ENCODE measurements at places on chromosomes 1 and 21.

- no peak for DNase-seq
These were observed 15.1 kb downstream of the CD53 start for GRCh38 chr1:110888049-110888448.

GRCh38 chr1:27601771-27602461 lies 2.0 kb downstream of the AHDC1 start:
- DNase-seq: no peak

DNA sequence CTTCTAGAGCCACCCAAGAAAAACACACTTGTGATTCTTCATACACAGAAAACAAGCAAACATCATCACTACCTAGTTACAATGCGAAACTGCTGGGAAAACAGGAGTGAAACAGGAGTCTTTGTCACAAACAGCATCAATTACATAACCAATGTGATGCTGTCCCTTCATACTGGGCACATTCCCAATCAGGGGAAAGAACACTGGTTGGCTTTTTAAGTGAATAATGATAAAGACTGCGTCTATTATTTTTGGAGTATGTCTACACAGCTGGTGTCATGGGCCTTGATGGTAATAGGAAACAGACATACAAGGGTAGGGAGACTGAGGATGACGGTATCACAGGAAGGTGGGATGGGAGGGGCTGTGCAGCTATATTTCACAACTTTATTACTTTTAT lies 43.3 kb downstream of the SIPA1L2 start:
- no peak for DNase-seq

DNA sequence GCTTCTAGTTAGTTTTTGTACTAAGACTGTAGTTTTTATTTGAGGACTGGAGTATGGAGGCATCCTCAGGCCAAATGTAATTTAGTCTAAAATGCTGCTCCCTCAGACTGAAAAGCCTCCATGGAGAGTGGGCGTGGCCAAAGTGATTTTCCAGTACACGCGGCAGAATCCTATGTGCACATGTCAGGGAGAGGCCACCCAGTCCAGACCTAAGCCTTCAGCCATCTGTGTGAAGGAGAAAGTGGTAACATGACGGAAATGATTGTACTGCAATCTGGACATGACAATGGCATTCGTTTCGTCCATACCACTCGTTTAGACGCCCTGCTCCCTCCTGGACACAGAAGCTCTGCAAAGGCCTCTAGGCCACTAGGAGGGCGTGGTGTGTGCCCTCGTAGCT lies 56.2 kb downstream of the PCP4 start:
- no peak for DNase-seq

DNA sequence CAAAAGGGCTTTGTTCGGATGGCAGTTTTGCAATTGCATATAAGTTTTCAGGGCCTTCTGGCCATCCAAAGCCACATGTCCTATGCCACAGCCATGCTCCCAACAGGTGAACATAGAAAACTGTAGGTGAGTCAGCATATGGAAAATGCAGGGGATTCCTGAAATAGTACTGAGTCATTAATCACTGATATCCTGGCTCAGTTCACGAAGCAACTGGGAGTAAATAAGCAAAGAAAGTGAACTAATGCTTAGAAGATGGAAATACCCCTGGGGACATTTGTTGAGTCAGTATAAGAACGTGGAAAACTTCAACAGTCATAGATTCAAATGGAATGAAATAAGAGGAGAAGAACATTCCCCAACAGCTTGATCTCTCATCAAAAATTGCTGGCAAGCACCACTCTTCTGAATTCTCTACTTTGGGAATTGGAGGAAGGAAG lies 148.9 kb upstream of the RUNX1 start:
- DNase-seq: no peak

- no peak for DNase-seq
These were observed 71.4 kb upstream of the TSPAN2 start for GRCh38 chr1:115160728-115161127.

GRCh38 chr1:229803626-229804217 lies 177.7 kb downstream of the URB2 start:
- no peak for DNase-seq

DNA sequence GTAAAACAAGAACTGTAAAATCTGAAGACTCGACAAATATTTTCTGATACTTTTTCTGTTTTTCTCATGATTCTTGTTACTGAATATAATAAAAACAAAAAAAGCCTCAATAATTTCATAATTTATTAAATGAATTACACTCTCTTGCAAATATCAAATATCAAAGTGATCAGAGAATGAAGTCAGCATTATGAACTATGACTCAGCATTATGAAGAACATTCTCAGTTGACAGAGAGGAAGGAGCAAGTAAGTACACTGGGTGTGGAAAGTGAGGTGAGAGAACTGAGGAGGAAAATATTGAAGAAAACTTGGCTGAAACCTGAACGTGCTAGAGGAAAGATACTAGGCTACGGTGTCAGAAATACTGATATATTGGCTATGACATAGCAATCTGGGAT lies 529.5 kb downstream of the KCNT2 start:
- no peak for DNase-seq

- DNase-seq: no peak
These were observed 90.4 kb downstream of the ROR1 start for GRCh38 chr1:63864224-63864641.

DNA sequence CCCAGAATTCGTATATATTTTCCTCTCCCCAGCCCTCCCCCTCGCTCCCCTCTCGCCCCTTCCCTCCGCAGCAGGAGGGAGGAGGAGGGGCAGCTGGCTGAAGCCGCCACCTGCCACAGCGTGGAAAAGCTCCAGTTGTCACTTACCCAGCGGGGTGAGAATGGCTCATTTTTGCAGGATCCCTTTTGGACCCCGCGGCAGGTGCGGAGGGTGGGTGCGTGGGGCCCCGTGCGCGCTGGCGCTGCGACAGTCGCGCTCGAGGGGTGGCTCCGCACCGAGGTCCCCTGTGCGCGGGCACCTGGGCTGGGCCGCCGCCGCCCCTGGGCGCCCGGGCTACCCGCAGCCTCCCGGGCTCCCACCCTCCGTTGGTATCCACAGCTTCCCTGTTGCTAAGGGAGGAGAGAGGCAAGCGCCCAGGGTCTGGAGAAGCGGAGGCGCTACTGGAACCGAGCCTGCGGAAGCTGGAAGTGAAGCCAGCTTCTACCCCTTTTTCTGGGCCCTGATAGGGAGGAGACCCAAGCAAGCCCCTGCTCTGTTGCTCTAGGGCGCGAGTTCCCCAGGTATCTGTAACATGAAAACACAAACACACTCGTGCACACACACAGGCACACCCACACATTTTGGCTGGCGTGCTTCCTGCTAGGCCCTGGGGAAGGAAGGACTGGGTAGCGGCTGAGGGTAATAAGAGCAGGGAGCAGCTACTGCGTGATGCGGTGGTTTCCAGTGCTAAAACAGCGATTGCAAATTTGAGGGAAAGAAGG lies at the start of gene ERICH3:
Gene ERICH3, minus strand, starts transcription at position 442 of the 761 bp plus-strand sequence. Its CDS starts 273 bp downstream, at position 169.
- DNase-seq: no peak

- no peak for DNase-seq
These were observed 15.6 kb downstream of the CADM3 start for GRCh38 chr1:159187033-159187432.
